ENCODE measurements at places on chromosomes 11 and 22. TPM values are rescaled to one million over a fixed set of nuclear protein-coding genes. Genes with fewer than 3 reads are reported as not detected.

Gene TKFC
- total RNA-seq, result 67.2 TPM

Gene TNNI2
- total RNA-seq, result not detected

Gene OR52I2
- not detected for total RNA-seq

Gene OR51B2
- not detected for total RNA-seq

Gene UCP3
- total RNA-seq, result 1.1 TPM

Gene SLN
- total RNA-seq, result 2.8 TPM

Gene TPH1
- 0.02 TPM for total RNA-seq

Gene MMP11
- total RNA-seq, result 0.13 TPM
